ENCODE measurements at places on chromosomes 7 and 10.

DNA sequence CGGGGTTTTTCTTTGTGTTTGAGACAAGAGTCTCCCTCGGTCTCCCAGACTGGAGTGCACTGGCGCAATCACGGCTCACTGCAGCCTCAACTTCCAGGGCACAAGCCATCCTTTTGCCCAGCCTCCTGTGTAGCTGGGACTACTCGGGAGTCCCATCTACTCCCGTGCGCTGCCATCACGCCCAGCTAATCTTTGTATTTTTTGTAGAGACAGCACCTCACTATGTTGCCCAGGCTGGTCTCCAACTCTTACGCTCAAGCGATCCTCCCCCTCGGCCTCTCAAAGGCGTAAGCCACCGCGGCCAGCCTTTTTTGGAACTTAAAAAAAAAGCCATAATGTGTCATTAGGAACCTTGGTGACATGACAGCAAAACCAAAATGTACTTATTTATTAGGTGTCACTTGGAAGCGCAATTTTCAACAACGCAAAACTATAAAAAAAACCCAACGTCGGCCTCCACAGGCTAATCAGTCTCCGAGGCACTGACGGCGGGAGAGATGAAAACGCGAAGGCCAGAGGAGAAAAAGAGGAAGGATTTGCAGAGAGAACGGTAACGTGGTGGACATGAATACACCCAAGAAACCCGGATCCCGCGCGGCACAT lies 911 bp upstream of the HNRNPH3 start:
- no peak for DNase-seq

DNA sequence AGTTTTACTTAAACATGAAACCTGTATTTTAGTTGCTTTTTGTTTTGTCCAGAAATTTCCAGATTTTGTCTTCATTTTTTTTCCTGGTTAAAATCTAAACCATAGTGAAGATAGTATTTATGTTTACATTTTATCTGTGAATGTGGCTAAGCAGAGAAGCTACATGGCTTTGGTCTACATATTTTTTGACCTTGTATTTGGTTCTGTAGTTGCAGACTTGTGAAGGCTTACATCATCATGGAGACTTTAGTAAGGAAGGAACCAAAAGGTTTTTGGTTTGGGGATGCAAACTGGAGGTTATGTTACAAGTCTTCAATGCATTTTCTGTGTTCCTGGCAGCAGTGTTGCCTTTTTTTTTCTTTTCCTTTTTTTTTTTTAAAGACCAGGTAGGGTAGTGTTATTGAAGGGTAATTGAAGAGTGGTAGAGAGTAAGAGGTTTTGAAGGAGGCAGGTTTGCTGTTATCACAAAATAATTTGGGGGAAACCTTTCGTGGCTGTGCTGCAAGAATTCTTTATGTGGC lies 30.9 kb upstream of the VDAC2 start:
- no peak for DNase-seq

- DNase-seq: no peak
These were observed 60.1 kb downstream of the ZRANB1 start for GRCh38 chr10:125002047-125002422.

- DNase-seq: no peak
These were observed 187.5 kb downstream of the GPAM start for GRCh38 chr10:111996103-111996502.

- DNase-seq: no peak
These were observed 126.6 kb upstream of the RAB11FIP2 start for GRCh38 chr10:118173296-118173695.

GRCh38 chr7:98314469-98314868 lies 33.0 kb downstream of the BRI3 start:
- no peak for DNase-seq

GRCh38 chr10:103835096-103836050 lies 20.0 kb downstream of the SH3PXD2A start:
- no peak for DNase-seq

DNA sequence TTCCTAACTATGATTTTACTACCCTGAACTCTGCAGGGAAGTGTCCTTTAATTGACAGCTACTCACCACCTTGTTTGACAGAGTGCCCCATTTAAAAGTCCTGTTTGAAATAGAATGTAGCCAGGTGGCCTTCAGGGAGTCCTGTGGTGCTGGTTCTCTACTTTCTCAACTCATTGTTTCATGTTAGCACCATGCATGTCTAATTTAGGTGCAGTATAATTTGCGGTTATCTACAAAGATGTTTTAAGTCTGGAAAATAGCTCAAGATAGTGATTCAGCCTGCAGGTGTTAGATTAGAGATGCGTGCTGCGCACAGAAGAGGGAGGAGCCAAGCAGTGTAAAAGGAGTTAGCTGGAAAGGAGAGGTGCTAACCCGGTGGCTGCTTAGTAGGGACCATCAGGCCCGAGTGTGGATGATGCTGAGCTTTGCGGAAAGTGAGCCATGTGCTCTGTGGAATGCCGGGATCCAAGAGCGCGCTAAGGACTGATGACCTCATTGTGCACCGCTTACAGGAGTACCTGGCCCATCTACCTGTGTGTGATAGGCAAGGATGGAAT lies 1.2 kb downstream of the CCM2 start:
- DNase-seq: peak; percentile 58

GRCh38 chr7:9962742-9963141 lies 1010.9 kb upstream of the PHF14 start:
- DNase-seq: no peak

- no peak for DNase-seq
These were observed 14.3 kb upstream of the ARMC3 start for GRCh38 chr10:22913474-22914092.

GRCh38 chr7:6271694-6272440 lies 557 bp downstream of the CYTH3 start:
- no peak for DNase-seq

GRCh38 chr10:86339226-86339865 lies 27.2 kb downstream of the GRID1 start:
- DNase-seq: no peak

- no peak for DNase-seq
These were observed 32.4 kb upstream of the PPP2R2D start for GRCh38 chr10:131868436-131868835.

All from T-helper 17 cell (primary cell).